ENCODE measurements at places on chromosomes 6 and 20. TPM values are rescaled to one million over a fixed set of nuclear protein-coding genes. Genes with fewer than 3 reads are reported as not detected.

Gene NT5E
- 27.4 TPM for total RNA-seq

Gene PREX1
- total RNA-seq = 6.5 TPM

Gene LYRM2
- total RNA-seq = 19.3 TPM

Gene ANKRD66
- total RNA-seq = 9.4 TPM

Gene TRIM40
- 0.48 TPM for total RNA-seq

Gene CDKAL1
- total RNA-seq = 24.6 TPM

Gene TNNC2
- total RNA-seq = not detected

Gene PRND
- 4.3 TPM for total RNA-seq

Gene GNAS-AS1
- total RNA-seq = 4.1 TPM

Gene SLC52A3
- 1.7 TPM for total RNA-seq

Gene SSTR4
- 2.6 TPM for total RNA-seq

Gene RIPOR3
- total RNA-seq = 1.9 TPM

Gene CALHM4
- total RNA-seq = 2.4 TPM

Gene VNN1
- 1.4 TPM for total RNA-seq

Gene EPHA7
- 6.7 TPM for total RNA-seq

Gene DNMT3B
- total RNA-seq = 0.48 TPM

Gene FAM83C
- total RNA-seq = 0.72 TPM

Gene WDR27
- 19.0 TPM for total RNA-seq

Gene AAR2
- 18.1 TPM for total RNA-seq

Gene CPNE5
- 16.9 TPM for total RNA-seq

Gene ADTRP
- total RNA-seq = 2.2 TPM

Gene TGM3
- total RNA-seq = not detected

Gene SLC22A2
- 1.9 TPM for total RNA-seq

Gene TXLNB
- 3.9 TPM for total RNA-seq

Gene MYB
- total RNA-seq = 0.72 TPM

Gene NHSL1
- 25.8 TPM for total RNA-seq

Gene GRIK2
- 38.5 TPM for total RNA-seq

Gene CLDN20
- total RNA-seq = 2.2 TPM

Gene BAG2
- total RNA-seq = 46.7 TPM
